Skin of body (tissue), 3 donors: ENCODE measurements at places on chromosomes 16 and 17. TPM values are rescaled to one million over a fixed set of nuclear protein-coding genes. Genes with fewer than 3 reads are reported as not detected.

- DNase-seq = no peak
Measured at GRCh38 chr16:49350265-49351095, 23.1 kb upstream of the C16orf78 start.

GRCh38 chr17:32355649-32356377 lies 5.9 kb downstream of the ZNF207 start:
- no peak for DNase-seq

Gene MAF
- 31.6 TPM for total RNA-seq

Gene PRRT2
- total RNA-seq = 3.6 TPM

Gene NPW
- 2.2 TPM for total RNA-seq

DNA sequence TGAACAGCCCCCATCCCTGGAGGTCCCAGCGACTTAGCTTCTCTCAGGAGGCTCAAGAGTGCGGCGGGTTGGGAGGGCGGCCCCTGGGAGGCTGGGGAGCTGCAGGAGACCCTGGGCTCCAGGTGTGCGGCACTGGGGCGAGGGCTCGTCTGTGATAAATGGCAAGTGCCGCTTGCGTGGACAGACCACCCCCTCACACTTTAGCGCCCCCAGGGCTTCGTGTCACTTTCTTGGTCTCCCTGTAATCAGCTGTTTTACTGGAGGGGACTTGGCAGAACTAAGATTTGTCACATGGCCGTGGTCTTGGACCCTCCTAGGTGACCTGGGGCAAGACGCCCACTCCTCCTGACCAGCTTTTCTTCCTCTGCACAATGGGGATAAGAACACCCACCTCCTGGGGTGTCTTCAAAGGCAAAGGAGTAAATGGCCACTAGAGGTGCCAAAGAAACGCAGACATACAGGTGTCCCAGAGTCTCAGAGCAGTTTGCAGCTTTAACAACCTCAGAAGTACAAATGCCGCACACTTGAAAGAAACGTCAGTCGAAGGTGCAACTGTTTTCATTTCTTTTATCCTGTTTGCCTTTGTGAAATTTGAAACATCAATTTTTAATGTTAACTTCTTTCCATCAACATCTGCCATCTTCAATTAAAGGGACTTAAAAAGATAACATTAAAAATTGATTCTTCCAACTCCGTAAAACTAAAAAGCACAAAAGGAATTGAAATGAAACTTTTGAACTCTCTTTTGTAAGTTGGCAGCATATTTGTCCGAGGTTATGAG lies 946 bp downstream of the OSGIN1 start:
- DNase-seq = no peak

Gene TBC1D3L
- 2.8 TPM for total RNA-seq

DNA sequence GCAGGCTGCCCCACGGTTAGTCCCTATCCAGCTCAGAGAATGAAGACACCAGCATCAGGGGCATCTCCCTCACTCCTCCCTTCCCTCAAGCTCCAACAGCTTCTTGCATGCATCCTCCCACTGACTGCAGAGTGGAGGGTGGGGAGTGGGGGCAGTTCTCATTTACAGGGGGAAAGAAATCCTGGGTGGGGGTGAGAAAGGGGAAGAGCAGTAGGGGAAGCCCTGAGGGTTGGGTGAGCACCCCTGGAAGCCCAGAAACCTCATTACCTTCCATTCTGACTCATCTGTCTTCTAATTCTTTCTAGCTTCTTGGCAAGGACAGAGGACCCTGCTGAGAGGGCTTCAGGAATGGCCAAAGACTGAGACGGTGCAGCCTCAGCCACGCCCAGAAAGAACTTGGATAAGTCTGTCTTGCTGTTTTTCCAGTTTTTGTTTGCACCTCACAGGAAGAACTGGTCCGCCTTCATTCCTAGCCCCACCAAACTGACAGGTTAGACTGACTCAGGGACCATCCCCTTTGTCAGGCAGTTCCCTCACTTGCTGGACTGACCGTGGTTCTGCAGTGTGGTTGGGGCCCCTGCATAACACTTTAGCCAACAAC lies 52.5 kb upstream of the WSB1 start:
- peak; percentile 28 for DNase-seq

DNA sequence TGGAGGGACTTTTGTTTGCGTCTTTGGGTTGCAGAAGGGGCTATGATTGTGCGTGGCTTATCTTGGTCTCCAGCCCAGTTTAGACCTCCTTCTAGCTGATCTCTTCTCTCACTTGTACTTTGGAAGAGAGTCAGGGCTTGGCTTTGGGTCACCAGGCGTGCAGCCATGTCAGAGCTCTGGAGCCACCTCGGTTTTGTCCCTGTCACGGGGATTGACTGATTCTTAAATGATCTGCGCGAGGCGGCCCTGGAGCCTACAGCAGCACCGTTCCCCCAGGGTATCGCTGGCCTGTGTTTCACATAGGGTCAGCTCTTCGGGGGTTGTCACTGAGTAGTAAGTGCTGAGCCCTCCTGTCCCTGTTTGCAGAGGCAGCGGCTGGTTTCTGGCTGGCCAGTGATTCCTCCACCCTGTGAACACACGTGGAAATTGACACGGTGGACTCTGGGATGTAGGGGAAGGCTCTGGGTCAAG lies 209.8 kb upstream of the CHMP6 start:
- DNase-seq = no peak

Gene TEKT5
- 0.59 TPM for total RNA-seq

Gene RANGRF
- 6.3 TPM for total RNA-seq

- DNase-seq = no peak
Measured at GRCh38 chr16:50313596-50314478, 47.5 kb downstream of the ADCY7 start.

DNA sequence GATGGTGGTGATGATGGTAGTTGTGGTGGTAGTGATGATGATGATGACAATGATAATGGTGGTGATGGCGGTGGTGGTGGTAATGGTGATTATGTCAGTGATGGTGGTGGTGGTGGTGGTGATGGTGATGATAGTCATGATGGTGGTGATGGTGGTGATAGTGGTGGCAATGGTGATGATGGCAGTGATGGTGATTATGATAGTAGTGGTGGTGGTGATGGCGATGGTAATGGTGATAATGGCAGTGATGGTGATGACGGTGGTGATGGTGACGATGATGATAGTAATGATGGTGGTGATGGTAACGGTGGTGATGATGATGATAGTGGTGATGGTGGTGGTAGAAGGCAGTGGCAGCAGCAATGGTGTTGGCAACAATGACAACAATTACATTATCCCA lies 55.3 kb downstream of the RBFOX3 start:
- no peak for DNase-seq

DNA sequence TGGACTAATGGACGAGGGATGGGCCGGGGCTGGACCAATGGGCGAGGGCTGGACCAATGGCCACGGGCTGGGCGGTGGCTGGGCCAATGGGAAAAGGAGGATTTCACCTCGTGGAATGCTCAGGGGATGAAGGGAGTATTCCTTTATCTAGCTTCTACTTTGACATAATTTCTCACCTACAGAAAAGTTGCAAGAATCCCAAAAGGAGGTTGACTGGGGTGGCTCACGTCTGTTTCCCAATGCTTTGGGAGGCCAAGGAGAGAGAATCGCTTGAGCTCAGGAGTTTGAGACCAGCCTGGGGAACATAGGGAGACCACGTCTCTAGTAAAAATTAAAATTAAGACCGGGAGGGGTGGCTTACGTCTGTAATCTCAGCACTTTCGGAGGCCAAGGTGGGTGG lies 5.7 kb upstream of the FLYWCH1 start:
- no peak for DNase-seq

DNA sequence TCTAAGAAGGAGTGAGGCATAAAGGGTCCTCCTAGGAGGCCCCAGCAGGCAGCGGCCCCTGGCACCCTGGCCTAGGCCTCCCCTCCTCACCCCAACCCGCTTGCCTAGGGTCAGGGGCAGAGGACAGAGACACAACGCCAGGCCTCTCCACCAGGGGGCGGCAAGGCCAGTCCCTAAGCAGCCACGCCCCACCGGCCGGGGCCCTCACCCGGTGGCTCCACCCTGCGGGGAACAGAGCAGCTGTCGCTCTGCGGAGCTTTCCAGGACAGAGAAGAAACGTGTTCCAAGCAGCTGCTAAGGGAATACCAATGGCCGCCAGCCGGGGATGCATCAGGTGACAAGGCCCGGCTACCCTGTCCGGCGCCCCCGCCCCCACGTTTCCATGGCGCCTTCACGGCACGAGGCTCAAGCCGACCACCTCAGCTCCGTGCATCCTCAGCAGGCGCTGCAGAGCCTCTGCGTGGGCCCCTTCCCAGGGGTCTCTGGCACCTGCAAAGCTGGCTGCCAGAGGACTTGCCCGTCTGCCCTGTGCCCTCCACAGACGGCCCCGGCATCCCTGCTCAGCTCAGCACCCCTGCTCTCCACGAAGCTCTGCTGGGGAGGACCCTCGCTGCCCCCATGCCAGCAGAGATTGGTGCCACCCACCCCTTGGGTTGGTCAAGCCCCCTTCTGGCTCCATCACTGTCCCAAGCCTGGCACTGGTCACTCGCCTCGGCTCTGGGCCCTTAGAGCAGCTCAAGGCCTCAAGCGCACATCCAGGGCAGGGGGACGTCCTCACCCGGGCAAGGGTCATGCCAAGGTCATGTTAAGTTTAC lies 5.6 kb downstream of the ZNF598 start:
- peak; percentile 26 for DNase-seq

Gene OMG
- 0.20 TPM for total RNA-seq

DNA sequence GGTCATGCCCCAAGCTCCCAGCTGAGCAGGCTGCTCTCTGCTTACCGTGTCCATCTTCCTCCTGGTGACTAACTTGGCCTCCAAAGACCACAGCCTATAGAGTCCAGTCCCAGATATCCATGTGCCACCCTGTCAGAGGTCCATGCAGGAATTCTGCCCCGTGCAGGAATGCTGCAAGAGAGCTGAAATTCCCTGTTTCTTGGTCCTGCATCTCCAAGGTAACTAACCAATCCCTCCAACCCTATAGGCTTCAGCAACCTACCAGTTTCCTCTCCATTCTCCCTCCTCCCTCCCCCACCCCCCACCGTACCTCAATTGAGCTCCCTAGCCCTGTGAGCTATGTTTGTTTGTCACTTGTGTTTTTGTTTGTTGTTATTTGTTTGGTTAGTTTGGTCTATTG lies 9.6 kb upstream of the MKS1 start:
- DNase-seq = no peak

GRCh38 chr16:81035975-81036750 lies 521 bp downstream of the ATMIN start:
- no peak for DNase-seq

Gene C17orf50
- total RNA-seq = not detected

Gene ODAD4
- 0.89 TPM for total RNA-seq

Gene ATP2A3
- total RNA-seq = 5.5 TPM

DNA sequence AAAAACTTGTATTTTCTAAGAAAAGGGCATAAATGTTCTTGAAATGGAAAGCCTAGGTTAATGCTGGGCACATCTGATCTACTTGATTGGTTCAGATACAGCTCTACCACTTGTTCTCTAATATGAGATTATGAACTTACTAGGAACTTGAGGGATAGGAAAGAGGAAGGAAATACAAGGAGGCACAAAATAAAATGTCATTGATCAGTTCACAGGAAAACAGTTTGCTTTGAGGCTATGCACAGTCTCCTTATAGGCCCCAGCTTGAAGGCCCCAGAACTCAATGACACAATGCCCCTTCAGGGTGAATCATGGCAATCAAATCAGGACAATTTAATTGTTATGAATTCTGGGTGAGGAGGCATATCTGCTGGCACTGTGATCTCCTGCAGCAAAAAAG lies 27.1 kb downstream of the NXPH3 start:
- DNase-seq = no peak

Gene RNU2-1
- not detected for total RNA-seq

Gene TBC1D3H
- not detected for total RNA-seq

GRCh38 chr16:86978445-86979030 lies 338.7 kb downstream of the C16orf95 start:
- no peak for DNase-seq

DNA sequence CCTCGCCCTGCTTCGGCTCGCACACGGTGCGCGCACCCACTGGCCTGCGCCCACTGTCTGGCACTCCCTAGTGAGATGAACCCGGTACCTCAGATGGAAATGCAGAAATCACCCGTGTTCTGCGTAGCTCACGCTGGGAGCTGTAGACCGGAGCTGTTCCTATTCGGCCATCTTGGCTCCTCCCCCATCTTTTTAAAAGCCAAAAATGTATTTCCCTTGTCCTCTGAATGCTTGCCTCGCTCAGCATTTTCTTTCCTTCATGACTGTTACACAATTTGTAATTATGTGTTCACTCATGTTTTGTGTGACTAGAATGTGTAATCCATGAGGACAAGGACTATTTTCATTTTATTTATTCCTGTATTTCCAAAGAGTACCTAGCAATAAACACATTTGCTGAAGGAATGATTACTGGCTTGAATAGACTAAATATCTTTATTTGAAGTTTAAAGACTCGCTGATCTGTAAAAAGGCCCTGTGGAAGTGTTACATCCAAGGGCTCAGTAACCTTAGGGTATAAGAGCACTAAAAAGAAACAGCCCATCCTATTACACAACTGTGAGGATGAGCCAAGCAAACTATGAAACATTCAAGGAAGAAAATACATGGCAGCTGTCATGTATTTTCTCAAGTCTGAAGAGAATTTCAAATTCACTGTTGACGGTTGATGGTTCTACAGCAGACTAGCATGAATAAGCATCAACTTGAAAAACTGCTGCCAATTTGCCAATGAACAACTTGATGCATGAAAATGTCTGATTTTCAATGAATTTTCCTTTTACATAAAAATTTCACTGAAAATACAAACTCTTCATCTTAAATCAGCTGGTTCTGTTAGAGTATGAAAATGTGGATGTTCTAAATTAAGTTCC lies 192.6 kb downstream of the MYO1D start:
- DNase-seq = no peak

Gene GAS7
- 60.8 TPM for total RNA-seq

GRCh38 chr17:18946536-18946935 lies 5.4 kb upstream of the SLC5A10 start:
- DNase-seq = no peak

Gene CACNA1H
- 12.6 TPM for total RNA-seq

DNA sequence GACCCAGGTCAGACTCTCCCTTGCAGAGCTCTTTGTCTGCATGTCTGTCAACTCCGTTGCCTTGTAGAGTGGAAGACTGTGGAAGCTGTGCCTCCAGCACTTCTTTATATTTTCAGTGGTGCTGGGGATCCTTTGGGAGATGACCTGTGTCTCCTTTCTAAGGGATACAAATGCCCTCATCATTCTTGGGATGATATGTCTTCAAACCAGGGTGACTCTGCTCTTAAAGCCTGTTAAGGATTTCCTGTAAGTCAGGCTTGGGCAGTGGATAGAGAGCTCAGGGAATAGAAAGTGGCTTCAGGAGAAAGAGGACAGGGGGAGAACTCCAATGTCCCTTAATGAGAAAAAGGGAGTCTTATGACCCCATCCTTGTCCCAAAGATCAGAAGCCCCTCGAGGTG lies 1.5 kb downstream of the HOXB3 start:
- no peak for DNase-seq
